HCT116 (cell line): ENCODE measurements at places on chromosomes 11 and 22. TPM values are rescaled to one million over a fixed set of nuclear protein-coding genes. Genes with fewer than 3 reads are reported as not detected.

DNA sequence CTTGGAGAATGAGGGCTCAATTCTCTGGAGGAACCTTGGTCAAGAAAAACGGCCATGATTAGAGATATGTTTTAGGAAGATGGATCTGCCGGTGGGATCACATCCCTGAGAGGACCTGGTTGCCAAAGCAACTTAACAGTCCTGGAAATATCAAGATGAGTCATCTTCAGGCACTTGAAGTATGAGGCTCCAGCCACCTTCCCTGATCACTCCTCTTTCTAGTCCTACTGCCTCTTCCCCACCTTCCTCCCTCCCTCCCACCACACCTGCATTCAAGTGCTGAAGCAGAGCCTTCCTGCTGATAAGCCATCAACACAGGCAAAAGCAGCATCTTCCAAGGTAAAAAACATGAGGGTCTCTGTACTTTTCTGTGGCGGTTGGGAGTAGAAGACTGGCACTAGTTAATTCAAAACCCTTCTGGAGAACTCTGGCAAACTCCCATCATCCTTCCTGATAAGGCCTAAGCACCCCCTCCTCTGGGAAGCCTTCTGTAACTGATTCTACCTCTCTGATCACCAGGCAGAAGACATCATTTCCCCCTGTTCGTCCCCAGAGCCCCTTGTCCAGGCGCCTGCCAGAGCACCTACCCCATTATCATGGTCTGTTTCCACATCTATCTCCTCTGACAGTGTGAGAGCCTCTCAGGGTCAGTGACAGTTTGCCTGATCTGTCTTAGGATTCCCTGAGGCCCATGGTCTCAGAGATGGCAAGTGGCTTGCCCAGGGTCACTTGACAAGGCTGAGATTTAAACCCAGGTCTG, 79.8 kb downstream of the CLPB start:
- no peak for DNase-seq

- no peak for DNase-seq
These were observed 50.4 kb upstream of the CTSC start for GRCh38 chr11:88387957-88388356.

DNA sequence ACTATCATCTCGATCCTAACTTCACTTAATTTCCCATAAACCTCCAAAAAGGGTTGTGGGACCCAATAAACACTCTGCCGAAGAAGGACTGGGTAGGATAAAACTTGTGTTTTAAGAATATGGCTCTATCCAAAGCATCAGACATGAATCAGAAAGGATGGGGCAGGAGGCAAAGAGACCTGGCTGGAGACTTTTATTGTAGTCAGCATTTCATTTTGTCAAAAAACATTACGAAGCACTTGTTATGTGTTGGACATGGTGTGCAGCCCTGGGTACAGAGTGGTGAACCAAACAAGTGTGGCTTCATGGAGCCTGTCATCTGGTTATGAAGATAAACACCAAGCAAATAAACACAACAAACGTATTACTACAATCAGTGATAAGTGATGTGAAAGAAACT, 17.3 kb downstream of the IL10RA start:
- no peak for DNase-seq

LGALS12 gene
- total RNA-seq, result not detected
